ENCODE measurements at places on chromosomes 1 and 21. TPM values are rescaled to one million over a fixed set of nuclear protein-coding genes. Genes with fewer than 3 reads are reported as not detected.

DNA sequence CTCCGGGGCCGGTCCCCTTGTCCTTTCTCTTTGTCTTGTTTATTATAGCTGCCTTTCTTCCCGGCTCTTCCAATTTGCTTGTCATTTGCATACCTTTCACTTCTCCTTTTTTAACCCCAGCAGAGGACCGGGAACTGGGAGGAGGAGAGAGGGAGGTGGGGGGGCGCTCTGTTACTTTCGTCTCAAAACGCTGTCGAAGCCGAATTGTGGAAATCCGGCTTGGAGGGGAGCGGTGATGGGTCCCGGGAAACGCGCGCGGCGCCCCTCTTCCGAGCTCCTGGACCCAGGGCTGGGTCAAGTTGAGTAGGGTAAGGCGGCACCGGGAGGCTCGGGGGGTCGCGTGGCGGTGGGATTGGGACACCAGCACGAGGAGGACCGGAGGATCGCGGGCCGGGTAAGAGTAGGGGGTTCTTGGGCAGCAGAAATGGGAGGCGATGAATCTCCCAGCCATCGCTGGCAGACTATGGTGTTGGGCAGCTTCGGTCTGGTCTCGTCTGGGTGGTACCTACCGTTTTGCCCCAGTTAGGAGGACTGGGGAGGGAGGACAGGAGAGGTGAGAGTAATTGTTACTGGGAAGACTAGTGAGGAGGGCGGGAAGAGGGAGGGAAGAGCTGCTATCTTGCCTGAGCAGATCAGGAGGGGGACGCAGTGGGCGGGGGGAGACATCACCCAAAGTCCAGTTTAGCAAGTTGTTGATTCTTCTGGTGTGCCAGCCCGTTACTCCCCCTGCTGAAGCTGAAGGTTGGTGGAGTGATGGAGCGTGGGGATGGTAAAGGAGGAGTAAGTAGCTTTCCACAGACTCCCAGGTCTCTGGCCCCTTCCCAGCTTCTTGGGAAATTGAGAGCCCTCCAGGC, 1.5 kb downstream of the PROX1 start:
- DNase-seq, result no peak

DNA sequence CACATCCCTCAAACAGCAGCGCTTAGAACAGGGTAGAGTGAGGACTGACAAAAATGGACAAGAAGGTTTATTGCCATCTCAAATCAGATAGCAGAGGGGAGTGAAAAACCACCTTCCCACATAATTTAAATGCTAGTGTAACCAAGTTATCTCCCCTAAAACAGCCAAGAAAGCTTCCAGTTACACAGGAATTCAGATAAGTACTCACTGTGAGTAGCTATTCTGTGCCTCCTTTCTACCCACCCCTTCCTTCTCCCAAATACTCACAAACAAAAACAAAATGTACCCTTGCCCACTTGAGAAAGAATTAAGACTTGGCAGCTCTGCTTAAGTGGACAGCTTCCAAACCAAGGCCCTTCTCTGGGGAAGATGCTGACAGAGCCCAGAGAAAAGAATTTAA, 9.1 kb downstream of the OTUD7B start:
- no peak for DNase-seq

- no peak for DNase-seq
These were observed 47.7 kb downstream of the ZNHIT6 start for GRCh38 chr1:85660541-85660940.

DNA sequence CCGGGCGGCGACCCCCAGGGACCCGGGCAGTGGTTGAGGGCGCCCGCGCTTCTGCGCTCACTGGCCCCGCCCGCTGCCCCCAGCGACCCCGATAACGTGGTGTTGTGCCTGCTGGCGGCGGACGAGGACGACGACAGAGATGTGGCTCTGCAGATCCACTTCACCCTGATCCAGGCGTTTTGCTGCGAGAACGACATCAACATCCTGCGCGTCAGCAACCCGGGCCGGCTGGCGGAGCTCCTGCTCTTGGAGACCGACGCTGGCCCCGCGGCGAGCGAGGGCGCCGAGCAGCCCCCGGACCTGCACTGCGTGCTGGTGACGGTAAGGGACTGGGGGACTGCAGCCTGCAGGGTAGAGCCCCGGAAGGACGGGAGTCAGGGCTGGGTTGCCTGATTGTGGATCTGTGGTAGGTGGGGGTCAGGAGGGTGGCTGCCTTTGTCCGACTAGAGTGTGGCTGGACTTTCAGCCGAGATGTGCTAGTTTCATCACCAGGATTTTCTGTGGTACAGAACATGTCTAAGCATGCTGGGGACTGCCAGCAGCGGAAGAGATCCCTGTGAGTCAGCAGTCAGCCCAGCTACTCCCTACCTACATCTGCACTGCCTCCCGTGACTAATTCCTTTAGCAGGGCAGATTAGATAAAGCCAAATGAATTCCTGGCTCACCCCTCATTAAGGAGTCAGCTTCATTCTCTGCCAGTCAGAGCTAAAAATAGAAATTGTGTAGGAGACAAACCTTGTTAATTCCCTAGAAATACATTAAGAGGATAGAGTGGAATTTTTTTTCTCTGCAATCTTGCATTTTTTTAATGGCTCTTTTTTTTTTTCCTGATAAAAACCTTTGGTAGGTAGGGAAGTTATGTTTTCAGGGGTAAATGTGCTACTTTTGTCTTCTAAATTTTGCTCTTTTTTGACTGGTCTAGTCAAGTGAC, 1.5 kb downstream of the GADD45A start:
- peak; percentile 70 for DNase-seq

GRCh38 chr1:201008666-201009360, 14.7 kb downstream of the KIF21B start:
- DNase-seq, result no peak

GRCh38 chr21:42806509-42807140, 72.7 kb downstream of the WDR4 start:
- DNase-seq, result no peak

GRCh38 chr1:84492726-84493125, 13.5 kb upstream of the SPATA1 start:
- DNase-seq, result no peak

- DNase-seq, result no peak
These were observed 44.8 kb downstream of the OLFML3 start for GRCh38 chr1:114024049-114024448.

- DNase-seq, result no peak
These were observed 13.4 kb downstream of the ELOA start for GRCh38 chr1:23756676-23757075.

DNA sequence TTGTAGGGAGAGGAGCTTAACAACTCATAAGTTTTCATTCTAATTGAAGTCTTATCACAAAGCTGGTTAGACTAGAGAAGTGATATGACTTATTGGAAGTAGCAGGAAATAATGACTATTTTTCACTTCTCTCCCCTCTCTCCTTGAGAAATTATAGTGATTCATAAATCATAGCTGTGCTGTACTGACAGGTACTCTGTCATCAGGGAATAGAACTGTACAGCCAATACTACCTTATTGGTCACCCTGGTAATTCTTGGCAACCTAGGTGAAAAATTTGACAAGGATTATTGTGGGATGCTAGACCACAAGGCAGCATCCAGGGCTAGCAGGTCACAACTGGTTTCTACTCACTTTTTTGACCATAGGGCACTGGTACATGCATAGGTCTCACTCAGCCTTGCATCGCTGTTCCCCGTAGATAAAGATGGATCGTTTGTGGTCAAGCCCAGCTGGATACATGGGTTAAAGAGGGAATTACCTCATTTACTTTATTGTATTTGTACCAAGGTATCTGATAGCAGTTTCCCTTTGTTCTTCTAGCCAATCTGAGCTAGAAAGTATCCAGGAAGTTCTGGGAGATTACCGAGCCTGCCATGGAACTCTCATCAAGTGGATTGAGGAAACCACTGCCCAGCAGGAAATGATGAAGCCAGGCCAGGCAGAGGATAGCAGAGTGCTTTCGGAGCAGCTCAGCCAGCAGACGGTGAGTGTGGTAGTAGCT, 113.6 kb downstream of the MACF1 start:
- DNase-seq, result no peak

Gene TRIM58
- 0.58 TPM for total RNA-seq

Gene ACKR1
- total RNA-seq, result not detected

Gene WASF2
- total RNA-seq, result 150 TPM

Gene E2F2
- total RNA-seq, result 98.9 TPM

Gene FAM110D
- total RNA-seq, result not detected

Gene SYCP1
- not detected for total RNA-seq
